ENCODE measurements at places on chromosomes 7 and 10.
A peak's percentile ranks its signal among the peaks of the same experiment; 100 is the strongest.

DNA sequence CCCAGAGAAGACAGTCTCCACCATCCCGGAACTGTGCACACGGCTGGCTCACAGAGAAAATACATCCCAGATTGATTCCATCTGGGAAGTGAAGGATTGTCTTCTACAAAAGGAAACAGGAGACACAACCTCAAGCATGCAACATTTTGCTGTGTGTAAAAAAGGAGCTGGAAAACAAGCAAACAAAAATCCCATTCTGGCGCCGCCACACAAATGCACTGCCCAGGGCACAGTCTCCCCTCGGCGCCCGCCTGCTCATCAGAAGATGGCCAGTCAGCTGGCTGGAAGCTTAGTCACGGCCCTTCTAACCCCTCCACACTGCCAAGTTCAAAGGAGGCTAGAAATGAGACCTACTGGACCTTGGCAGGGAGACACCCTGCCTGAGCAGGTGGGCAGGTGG lies 14.1 kb upstream of the CYTH3 start:
- no peak for DNase-seq

GRCh38 chr7:8176370-8177081 lies 85.4 kb downstream of the ICA1 start:
- no peak for DNase-seq

GRCh38 chr7:40474790-40475680 lies 340.2 kb downstream of the SUGCT start:
- no peak for DNase-seq

DNA sequence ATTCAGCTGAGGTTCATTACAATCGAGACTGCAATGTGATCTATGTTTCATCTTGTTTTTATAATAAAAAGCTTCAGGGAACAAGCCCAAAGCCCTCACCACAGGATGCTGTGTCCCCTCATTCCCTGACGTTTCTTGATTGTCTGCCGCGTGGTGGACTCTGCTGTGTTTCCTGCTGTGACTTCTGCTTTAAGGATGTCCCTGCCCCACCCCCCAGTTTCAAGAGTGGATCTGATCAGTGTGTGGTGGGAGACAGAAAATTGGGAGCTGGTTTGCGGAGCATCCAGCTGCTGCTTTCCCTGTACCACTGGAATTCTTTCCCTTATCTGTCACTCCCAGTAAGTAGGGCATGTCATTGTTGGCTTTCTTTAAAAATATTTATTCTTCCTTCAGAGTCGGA lies 86.2 kb downstream of the CREM start:
- no peak for DNase-seq

DNA sequence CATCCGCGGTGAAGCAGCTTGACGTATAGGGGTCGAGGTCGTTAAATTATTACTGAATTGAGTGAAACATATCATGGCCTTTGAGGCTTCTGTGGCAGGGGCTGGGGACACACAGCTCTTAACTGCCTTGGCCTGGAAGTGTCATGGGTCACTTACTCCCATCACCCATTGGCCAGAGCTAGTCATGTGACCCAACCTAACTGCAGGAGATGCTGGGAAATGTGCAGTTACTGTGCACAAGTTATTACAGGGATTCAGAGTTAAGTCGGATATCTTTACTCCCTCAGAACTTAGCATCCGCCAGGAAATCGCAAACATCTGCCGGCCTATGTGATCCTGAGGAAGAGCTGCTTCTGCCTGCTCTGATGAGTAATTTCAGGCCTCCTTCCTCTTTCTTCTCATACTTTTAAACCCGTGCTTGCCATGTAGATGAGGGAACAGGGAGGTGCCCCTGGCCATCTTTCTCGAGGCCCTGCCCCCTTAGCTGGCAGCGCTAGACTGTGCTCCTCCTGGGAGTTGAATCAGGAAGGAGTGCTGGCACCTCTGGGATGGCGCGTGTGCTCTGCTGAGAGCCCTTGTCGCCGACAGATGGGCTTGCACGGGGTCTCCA lies 203.6 kb downstream of the TCF7L2 start:
- DNase-seq, result no peak

DNA sequence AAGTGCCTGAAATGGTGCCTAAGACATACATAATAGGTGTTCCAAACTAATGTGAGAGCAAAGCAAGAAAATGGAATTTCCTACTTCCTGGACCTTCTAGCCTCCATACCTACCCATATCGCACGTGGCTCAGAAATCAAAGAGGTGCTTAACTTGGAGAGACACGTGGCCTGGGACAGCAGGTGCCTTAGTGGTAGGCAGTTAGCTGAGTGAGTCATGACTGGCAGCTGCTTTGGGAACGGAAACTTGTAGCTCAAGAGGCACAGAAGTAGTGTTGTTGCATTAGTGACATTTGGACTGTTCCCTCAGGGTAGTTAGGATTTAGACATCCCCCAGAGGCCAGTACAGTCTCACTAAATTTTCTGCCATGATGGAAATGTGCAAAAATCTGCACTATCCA lies 12.0 kb upstream of the BMPER start:
- no peak for DNase-seq

- peak; percentile 1 for DNase-seq
These were observed 539.3 kb upstream of the TEX47 start for GRCh38 chr7:89334797-89335196.

DNA sequence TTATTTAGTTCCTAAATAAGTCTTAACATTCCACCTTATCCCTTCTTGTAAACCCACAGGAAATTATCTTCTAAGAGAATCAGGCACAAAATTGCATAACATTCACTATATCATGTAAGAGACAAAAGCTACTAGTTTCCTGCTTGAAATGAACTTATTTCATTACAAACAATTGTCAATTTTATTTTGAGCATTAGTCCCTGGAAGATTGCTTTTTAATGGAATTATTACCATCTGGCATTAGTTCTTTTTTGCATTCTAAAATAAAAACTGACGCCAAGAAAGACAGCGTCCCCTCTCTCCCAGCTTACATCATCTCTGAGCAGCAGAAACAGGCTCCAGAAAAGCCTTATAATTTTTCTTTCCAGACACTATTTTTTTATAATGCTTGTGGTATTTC lies 121.8 kb downstream of the NOC3L start:
- no peak for DNase-seq

DNA sequence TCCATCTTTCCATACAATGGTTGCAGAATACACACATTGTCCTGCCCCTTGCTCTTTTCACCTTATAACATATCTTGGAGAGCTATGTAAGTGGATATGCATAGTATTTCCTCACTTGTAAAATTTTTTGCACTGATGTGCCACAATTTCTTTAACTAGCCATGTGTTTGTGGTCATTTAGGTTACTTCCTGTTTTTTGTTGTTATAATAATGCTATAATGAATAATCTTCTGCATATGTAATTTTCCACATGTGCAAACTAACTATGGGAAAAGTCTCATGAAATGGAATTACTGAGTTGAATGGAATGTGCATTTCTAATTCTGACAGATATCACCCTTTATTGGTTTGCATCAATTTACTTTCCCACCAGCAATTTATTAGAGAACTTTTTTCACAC lies 2.8 kb downstream of the TAS2R41 start:
- no peak for DNase-seq
